ENCODE measurements at places on chromosomes 4 and X.

- no peak for DNase-seq
These were observed 294.1 kb upstream of the SFRP2 start for GRCh38 chr4:154082760-154083535.

DNA sequence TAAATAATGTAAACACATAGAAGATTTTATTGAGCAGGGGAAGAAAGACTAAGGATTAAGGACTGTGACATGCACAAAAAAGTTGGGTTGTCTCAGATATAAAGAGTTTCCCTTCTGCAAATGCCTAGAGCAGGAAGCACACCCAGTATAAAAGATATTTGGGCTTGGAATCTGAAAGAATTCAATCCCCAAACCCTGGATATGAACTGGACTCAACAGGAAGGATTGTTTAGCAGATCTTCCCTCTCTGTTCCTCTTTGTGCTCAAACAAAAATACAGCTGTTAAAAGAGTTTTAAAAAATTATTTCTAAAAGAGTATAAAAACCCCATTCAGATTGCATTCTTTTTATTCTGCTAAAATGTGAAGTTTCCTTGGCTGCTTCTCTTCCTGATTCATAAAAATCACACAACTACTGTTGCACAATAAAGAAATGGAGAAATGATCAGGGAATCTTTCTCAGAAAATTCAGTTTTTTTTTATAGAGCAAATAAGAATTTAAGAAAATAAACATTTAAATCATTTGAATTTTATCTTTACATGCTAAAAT lies 71.4 kb downstream of the PDLIM5 start:
- no peak for DNase-seq

DNA sequence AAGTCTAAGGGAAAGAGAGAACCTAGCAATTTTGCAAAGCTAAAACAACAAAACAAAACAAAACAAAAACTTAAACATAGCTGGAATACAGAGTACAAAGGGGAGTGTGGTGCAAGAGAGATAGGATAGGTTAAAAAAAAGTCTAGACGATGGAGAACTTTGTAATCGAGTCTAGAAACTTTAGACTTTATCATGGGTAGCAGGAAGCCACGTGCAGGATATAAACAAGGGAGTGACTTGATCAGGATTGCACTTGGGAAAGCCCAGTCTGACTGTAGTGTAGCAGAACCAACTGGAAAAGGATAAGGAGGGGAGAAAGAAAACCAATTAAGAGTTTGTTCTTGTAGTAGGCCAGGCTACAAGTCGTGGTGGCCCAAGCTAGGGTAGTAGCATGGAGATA lies 750.1 kb downstream of the RPA4 start:
- DNase-seq = no peak

DNA sequence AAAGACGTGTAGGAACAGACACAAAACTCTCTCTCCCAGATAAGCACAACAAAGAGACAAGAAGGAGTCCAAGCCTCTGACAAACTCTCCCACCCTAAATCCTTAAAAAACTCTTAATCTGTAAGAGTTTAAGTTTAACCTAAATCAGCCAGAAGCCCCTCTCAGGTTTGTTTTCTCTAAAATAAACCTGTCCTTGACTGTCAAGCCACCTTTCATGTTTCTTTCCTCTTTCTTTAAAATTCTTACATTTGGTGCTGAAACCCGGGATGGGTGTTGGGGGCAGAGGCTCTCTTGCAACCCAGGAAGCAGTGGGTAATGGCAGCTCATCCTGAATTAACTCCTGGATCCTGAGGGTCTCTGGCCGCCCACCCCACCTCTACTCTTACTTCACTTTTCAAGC lies 107.8 kb upstream of the TENT5D start:
- no peak for DNase-seq

Data from stimulated activated CD8-positive, alpha-beta memory T cell treated with anti-CD3 and anti-CD28 coated beads, Interleukin-15, amount 100 ng/mL, for 48 hours (primary cell).